Nephron progenitor cell (in vitro differentiated cells): ENCODE measurements at places on chromosomes 3 and 15.

DNA sequence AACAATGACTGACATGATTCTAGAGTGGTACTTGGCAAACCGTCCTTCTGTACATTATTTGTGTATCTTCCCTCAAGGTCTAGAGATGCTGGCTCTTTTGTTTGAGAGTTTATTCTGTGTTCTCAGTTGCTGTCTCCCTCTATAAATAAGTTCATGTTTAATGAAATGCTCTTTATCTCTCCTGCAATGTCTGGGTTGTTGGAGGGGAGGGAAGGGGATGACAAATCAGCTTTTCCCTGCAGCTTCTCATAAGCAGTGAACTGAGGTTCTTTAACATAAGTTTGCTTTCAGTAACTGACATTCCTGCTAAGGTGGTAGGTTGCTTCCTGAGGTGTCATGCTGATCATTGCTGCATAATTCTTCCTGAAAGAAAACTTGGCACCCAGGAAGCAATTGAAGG is 21.8 kb downstream of the ITPR1 start:
- peaks cover 99% of the 10 kb centered on the region for H3K4me1 ChIP-seq
- no peaks in the 10 kb centered on the region for H3K27me3 ChIP-seq
- H3K27ac ChIP-seq: peak overlapping the region; percentile 69
- H3K36me3 ChIP-seq: peaks cover 39% of the 10 kb centered on the region
- no peak for DNase-seq

DNA sequence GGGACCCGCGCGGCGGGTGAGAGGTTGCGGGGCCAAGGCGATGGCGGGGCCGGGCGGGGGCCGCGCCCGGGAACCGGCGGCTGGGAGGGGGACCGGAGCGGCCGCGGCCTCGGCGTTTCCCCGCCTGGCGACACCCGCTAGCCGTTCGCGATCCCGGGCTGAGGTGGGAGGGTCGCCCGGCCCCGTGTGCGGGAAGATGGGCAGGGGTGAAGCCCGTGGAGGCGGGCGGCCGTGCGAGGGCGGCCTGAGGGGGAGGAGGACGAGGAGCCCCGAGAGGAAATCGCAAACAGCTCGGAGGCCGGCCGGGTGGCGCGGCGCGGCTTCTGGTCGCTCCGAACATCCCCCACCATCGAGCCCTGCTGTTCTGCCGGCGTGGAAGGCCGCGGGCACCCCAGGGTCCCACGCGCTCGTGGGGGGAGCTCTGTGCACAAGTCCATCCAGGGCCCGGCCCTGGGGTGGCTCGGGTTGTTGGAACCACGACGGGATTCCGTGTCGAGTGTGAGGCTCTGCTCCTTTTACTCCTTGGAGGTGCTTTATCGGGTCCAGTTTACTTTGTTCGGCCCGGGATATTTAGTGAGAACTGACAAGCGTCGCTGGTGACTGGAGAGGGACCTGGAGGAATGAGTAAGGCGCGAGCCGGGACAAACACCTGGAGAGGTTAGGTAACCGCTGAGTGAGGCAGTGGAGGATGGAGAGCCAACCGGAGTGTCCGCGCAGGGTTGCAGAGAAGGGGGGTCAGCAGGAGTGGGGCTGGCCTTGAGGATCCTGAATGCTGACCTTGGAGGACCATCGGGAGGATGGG is 728 bp downstream of the CRTC3 start:
- DNase-seq: peak; percentile 52
- H3K4me3 ChIP-seq: peak overlapping the region; percentile 95
- peaks cover 11% of the 10 kb centered on the region for H3K36me3 ChIP-seq
- no peak overlapping the region for H3K27ac ChIP-seq
- H3K4me1 ChIP-seq: peaks cover 64% of the 10 kb centered on the region
- H3K27me3 ChIP-seq: peaks cover 39% of the 10 kb centered on the region

DNA sequence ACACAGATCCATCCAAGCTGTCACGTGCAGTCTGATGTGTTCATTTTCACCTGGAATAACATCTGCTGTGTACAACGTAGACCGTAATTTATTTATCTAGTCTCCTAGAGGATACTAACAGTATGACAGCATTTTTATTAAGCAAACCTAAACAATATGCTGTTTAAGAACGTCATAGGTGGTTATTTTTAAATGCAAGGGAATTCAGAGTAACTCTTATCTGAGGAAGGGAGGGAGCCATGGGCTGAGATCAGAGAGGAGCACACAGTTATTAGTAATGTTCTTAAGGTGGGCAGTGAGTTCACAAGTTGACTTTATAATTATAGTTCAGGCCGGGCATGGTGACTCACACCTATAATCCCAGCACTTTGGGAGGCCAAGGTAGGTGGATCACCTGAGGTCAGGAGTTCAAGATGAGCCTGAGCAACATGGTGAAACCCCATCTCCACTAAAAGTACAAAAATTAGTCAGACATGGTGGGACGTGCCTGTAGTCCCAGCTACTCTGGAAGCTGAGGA is 193.6 kb downstream of the UACA start:
- no peak for DNase-seq
- H3K4me1 ChIP-seq: peaks cover 27% of the 10 kb centered on the region
- H3K36me3 ChIP-seq: peaks cover 20% of the 10 kb centered on the region
- peaks cover 5% of the 10 kb centered on the region for H3K27me3 ChIP-seq
- H3K27ac ChIP-seq: peak overlapping the region; percentile 70

GRCh38 chr3:107977221-107978130 is 113.4 kb downstream of the CD47 start:
- H3K4me1 ChIP-seq: peaks cover 40% of the 10 kb centered on the region
- H3K27me3 ChIP-seq: peaks cover 10% of the 10 kb centered on the region
- DNase-seq: no peak
- no peak overlapping the region for H3K4me3 ChIP-seq
- H3K36me3 ChIP-seq: no peaks in the 10 kb centered on the region
- peak overlapping the region; percentile 36 for H3K27ac ChIP-seq

- peaks cover 5% of the 10 kb centered on the region for H3K4me1 ChIP-seq
- peak; percentile 6 for DNase-seq
- H3K27ac ChIP-seq: no peak overlapping the region
- H3K36me3 ChIP-seq: peaks cover 5% of the 10 kb centered on the region
These were observed 104.9 kb upstream of the ASB14 start for GRCh38 chr3:57397175-57398026.
